ENCODE measurements at places on chromosomes 11 and 22. TPM values are rescaled to one million over a fixed set of nuclear protein-coding genes. Genes with fewer than 3 reads are reported as not detected.

DNA sequence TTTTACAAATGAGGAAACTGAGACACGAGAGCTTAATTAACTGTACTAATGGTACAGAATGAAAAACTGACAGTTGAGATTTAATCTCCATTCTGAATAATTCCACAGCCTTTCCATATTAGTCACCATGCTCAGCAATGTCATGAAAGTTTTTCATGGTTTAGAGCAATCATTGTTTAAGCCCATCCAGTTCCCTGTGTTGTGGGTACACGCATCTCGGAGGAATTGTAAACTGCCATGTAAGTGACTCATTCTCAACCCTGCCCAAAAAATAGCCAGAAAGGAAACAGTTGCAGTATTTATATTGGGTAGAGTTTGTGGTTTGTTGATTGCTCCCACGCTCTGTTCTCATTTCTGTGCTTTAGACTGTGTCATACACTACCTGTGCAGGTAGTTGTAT, 1790.8 kb downstream of the LRRC4C start:
- DNase-seq: no peak

GRCh38 chr11:117839936-117840813, 15.6 kb upstream of the FXYD2 start:
- no peak for DNase-seq

The KDM2A gene
- 243 TPM for total RNA-seq

- peak; percentile 77 for DNase-seq
These were observed 725 bp downstream of the ARHGAP42 start for GRCh38 chr11:100687630-100688395.

The LRRC32 gene
- total RNA-seq: 1.0 TPM

- DNase-seq: peak; percentile 89
These were observed at the start of gene CDC42BPG for GRCh38 chr11:64844330-64845128. Gene CDC42BPG, minus strand, starts transcription at chr11:64844653. Its CDS starts 84 bp downstream, at chr11:64844569.

- no peak for DNase-seq
These were observed 27.9 kb downstream of the PARVB start for GRCh38 chr22:44051961-44052360.

- DNase-seq: no peak
These were observed 26.8 kb upstream of the MGAT3 start for GRCh38 chr22:39429916-39430575.

The LINC01488 gene
- total RNA-seq: not detected

- no peak for DNase-seq
These were observed 3.3 kb downstream of the TECTA start for GRCh38 chr11:121104312-121104762.

- no peak for DNase-seq
These were observed 292.0 kb downstream of the TBC1D22A start for GRCh38 chr22:47054231-47055072.

GRCh38 chr11:74466916-74467885, at the start of gene KCNE3:
Gene KCNE3, minus strand, starts transcription at chr11:74467549. Its CDS starts 9,986 bp downstream, at chr11:74457563.
- DNase-seq: no peak

DNA sequence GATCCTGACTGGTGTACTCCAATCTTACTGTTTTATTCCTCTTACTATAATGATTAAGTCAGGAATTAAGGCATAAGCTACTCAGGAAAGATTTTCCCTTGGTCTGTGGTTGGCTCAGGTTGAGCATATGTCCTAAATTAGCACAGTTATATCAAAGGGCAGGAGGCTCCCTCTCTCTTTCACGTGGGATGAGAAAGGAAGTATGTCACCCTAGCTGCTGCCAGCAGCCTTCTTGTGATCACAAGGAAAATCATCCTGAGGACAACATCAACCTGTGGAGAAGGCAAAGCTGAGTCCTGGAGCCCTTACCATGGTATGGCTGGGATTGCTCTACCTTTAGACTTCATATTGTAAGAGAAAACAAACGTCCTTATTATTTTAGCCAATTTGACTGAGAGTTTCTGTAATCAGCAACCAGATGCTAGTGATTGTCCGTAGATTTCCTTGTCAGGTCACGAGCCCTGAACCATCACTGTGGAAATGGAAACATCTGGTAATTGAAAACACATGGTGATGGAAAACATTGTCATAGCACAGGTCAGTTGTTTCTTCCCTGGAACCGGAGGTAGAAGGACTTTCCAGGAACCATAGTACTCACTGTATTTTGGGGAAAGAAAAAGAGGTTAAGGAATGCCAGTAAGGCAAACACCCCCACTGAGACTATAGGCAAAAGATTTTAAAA, 40.6 kb upstream of the DEUP1 start:
- DNase-seq: no peak

GRCh38 chr11:113529606-113530005, 54.4 kb upstream of the DRD2 start:
- no peak for DNase-seq

The OR56A1 gene
- not detected for total RNA-seq

DNA sequence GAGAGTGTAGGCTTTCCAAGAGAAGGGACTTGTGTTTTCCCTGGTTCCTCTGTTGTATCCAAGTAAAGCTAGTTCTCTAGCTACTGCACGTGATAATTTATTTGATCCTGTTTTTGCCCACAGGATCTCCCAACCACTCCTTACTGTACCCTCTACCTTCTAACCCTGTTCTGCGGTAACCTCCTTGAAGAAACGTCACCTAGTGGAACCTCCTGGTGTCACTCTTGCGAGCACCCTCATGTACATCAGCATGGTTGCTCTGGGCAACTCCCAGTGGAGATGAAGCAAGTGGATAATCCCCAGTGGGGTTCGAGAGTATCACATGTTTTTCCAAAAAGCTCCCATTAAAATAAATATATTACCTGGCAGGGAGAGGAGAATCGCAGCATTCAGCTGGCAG, 108.9 kb upstream of the CLMP start:
- DNase-seq: no peak

GRCh38 chr11:26073646-26074045, 258.3 kb upstream of the ANO3 start:
- DNase-seq: no peak

DNA sequence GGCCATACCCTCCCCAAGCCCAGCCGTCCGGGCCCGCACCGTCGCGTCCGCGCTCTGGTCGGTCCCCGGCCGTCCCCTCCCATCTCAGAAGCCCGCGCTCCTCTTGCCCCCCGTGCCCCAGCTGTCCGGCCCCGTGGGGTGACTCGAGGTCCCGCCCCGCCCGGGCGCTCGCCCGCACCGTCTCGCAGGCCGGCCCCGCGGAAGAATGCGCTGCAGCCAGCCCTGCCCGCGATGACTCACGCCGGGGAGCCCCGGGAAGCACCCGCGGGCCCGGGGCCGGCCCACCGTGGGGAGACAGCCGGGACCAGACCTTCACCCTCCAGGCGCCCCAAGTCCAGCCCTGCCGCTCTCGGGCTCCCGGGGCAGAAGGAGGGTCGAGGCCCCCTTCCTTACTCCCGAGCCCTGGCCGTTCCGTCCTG, 320 bp upstream of the PHLDA2 start:
- DNase-seq: peak; percentile 34

DNA sequence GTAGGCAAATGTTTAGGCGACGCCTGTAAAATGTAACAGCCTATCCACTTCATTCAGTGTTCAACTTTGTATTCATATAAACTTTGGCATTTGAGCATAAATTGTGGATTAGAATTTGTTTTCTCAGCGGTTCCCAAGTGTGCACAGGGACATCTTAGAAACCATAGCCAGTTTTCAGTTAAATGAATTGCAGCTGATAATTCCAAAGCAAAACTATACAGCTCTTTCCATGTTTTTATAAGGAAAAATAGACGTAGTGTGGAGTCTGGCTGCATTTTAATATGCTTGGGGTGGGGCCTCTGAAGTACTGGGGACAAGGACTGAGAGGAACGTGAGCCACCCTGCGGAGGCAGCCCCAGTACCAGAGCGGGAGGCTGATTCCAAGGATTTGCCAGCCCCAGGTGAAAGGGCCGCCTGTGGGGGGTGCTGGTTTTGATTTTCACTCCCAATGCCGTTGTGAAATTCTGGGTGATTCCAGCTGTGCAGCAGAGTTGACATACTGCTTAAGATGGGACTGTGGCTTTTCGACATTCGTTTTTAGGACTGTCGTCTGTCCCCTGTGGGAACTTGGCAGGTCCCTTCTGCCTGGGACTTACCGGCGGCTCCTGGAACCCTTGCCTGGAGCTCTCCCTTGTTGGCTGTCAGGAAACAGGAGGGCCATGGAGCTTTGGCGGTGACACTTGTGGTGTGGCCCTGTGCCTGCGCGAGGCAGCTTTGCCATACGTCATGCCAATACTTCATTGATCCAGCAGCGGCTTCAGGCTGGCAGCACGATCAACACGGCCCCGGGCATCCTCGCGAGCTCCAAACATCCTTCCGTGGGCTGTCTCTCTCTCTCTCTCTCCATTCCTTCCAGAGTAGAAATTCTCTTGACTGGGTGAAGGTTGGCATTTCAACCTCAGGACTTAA, 370.9 kb downstream of the TBC1D22A start:
- DNase-seq: no peak

The EHD1 gene
- 249 TPM for total RNA-seq

GRCh38 chr11:64089493-64089892, 53.8 kb downstream of the FLRT1 start:
- no peak for DNase-seq

The CRYBB2 gene
- not detected for total RNA-seq

DNA sequence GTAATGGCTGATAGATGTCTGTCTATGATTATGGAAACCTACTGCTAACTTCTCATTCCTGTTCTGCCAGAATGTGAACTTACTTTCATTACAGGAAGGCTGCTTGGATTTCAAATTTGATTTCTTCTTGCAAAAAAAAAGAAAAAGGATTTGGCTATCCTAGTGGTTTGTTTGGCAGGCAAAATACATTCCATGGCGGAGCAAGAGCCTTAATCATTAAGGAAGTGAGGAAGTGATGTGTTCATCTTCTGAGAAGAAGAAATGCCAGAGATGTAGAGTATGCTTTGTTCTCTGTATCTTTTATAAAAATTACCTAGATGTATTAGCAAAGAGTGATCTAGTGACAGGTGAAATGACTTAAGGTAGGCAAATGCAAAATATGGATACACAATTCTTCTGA, 356.3 kb downstream of the SOX6 start:
- DNase-seq: no peak

DNA sequence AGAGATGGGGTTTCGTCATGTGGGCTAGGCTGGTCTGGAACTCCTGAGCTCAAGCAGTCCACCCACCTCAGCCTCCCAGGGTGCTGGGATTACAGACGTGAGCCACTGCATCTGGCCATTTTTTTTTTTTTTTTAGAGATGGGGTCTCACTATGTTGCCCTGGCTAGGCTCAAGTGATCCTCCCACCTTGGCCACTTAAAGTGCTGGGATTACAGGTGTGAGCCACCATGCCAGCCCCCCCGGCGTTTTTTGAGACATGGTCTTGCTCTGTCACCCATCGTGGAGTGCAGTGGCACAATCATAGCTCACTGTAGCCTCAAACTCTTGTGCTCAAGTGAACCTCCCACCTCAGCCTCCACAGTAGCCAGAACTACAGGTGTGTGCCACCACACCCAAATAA, 16.5 kb downstream of the RHBDD3 start:
- no peak for DNase-seq

GRCh38 chr22:49789289-49790141, 38.2 kb downstream of the BRD1 start:
- no peak for DNase-seq

The DEPDC7 gene
- not detected for total RNA-seq

DNA sequence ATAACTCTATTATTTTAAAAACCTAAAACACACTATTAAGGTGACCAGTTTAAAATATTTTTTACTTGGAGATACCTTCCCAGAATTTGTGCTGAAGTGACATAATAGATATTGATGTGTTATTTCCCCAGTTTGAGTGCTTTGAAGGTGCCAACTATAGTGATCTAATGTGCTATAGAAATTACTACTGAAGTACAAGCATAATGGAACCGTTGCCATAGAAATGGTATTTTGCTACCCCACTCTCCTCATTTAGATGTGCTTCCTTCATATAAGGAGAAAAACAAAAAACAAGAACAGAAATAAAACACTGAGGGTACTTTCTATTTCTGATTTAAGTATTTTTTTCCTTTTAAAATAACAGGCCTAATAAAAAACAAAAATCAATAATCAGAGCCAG, 19.2 kb downstream of the DDI1 start:
- DNase-seq: no peak

DNA sequence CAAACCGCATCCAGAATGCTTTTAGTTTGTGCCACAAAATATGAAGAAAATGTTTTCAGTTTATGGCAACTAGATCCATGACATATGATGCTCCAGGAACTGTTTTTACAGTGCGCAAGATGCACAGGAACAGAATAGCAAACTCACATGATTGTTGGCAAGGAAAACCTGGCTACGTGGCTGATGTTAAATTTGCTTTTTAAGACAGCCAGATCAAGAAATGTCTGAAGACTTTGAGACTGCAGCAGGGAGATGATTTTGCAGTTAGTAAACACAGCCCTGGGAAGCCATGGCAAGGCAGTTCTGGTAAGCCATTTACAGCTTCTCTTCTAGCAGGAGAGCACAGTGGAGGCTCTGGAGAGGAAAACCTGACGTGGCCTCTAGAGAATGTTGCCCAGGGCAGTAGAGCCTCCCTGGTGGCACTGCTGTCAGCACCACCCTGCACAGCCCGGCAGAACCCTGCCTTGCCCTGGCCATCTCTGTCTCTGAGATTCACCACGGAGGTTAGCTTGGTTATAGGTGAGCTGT, 69.8 kb upstream of the TNRC6B start:
- DNase-seq: no peak

- DNase-seq: no peak
These were observed 38.3 kb downstream of the NCAM1 start for GRCh38 chr11:112999520-112999919.

DNA sequence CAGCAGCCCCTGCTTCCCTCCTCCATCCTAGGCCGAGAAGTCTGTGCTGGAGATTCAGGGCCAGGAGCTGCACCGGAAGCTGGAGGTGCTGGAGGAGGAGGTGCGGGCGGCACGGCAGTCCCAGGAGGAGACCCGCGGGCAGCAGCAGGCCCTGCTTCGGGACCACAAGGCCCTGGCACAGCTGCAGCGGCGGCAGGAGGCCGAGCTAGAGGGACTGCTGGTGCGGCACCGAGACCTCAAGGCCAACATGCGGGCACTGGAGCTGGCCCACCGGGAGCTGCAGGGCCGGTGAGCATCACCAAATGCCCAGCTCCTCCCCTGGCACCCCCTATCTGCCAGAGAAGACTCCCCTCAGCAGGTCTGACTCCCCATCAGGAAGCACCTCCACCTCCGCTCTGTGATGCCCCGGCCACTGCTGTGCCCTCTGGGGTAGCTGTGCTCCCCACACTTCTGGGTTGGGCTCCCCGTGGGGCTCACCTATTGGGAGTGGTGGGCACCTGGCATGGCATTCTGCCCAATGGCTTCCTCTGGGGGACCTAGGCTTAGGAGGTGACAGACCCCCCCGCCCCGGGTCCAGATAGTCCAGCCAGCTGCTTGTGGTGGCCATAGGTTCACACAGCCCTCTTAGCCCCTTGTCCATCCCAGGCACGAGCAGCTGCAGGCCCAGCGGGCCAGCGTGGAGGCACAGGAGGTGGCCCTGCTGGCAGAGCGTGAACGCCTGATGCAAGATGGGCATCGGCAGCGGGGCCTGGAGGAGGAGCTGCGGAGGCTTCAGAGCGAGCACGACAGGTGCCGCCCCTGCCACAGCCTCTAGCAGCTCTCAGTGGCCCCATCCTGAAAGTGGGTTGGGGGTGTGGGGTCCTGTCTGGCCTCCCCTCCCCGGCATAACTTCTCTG, 6.6 kb upstream of the RPS6KA4 start:
- no peak for DNase-seq

The VSIG10L2 gene
- not detected for total RNA-seq

GRCh38 chr11:9838961-9839360, 175.1 kb downstream of the SWAP70 start:
- no peak for DNase-seq

The HDHD5 gene
- total RNA-seq: 23.3 TPM

GRCh38 chr11:10902301-10903063, 44.6 kb upstream of the ZBED5 start:
- DNase-seq: no peak

- DNase-seq: no peak
These were observed 45.6 kb downstream of the CD82 start for GRCh38 chr11:44611088-44611487.

GRCh38 chr11:22415476-22415875, 77.3 kb downstream of the SLC17A6 start:
- no peak for DNase-seq
